ENCODE measurements at places on chromosomes 1 and 21. TPM values are rescaled to one million over a fixed set of nuclear protein-coding genes. Genes with fewer than 3 reads are reported as not detected.

- no peak for ATAC-seq
Observed at GRCh38 chr1:45589861-45590260, 6.0 kb downstream of the NASP start.

- ATAC-seq: no peak
Observed at GRCh38 chr1:190864013-190864641, 386.5 kb upstream of the BRINP3 start.

GRCh38 chr1:216535059-216535458 is 111.8 kb upstream of the USH2A start:
- ATAC-seq: no peak

DNA sequence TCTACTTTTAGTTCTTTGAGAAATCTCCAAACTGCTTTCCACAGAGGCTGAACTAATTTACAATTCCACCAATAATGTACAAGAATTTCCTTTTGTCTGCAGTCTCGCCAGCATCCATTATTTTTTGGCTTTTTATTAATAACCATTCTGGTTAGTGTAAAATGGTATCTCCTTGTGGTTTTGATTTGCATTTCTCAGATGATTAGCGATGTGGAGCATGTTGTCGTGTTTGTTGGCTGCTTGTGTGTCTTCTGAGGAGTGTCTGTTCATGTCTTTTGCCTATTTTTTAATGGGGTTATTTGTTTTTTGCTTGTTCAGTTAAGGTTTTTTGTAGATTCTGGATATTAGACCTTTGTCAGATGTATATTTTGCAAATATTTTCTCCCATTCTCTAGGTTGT is 131.5 kb downstream of the MAST2 start:
- ATAC-seq: no peak

DNA sequence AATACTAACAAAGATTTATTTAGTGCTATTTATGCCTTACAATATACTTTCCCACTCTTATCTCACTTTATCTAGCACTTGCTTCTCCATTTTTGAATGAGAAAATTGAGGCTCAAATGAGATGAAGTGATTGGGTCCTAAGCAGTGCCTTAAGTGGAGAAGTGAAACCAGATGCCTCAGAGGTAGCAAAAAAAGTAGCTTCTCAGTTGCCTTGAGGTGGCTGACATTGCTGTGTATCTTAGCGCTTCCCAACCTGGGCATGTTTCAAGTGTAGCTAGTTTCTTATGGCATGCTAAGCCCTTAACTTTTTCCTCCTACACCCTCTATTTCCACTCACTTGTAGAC is 390.4 kb downstream of the OMA1 start:
- no peak for ATAC-seq

GRCh38 chr1:198977909-198978308 is 339.1 kb downstream of the PTPRC start:
- no peak for ATAC-seq

GRCh38 chr1:158248118-158248517 is 6.1 kb upstream of the CD1A start:
- ATAC-seq: no peak

DNA sequence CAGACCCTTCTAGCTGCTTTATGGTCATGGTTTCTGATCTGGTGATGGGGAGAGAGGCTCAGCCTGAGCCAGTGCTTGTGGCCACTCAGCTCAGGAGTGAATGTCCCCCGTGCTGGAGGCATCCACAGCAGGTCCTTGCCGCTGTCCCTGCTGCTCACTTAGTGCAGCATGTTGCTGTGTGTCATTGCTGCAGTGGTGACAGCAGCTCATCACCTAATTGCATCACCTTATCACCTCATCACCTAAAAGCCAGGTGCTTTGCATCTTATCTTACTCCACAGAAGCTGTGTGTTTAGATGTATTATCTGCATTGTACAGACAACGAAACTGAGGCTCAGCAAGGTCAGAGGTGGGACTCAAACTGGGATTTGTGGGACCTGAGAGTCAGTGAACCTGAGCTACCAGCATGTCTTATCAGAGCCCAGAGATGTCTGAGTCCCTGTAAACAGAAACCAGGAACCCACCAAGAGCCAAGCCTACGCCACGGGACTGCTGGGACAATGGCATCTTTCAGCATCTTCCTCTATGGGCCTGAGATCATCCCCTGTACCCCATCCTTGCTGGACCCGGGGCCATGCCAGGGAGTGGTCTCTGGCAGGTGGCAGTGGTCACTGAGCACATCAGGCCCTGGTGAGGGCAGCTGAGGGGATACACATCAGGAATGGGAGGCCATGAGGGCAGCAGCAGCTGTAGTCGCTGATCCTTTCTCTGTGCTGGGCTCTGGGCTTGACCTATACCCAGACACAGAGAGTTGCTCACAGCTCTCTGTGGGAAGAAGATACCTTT is 6.5 kb downstream of the PODN start:
- ATAC-seq: no peak

- no peak for ATAC-seq
Observed at GRCh38 chr1:180231506-180231921, 1.4 kb downstream of the LHX4 start.

- no peak for ATAC-seq
Observed at GRCh38 chr1:13901597-13901996, 201.6 kb downstream of the PRDM2 start.

GRCh38 chr1:112715264-112716053 is at the start of gene PPM1J:
TSS of gene PPM1J (minus strand) at chr1:112715332. CDS start at chr1:112715301, 31 bp downstream.
- peak; percentile 92 for ATAC-seq

DNA sequence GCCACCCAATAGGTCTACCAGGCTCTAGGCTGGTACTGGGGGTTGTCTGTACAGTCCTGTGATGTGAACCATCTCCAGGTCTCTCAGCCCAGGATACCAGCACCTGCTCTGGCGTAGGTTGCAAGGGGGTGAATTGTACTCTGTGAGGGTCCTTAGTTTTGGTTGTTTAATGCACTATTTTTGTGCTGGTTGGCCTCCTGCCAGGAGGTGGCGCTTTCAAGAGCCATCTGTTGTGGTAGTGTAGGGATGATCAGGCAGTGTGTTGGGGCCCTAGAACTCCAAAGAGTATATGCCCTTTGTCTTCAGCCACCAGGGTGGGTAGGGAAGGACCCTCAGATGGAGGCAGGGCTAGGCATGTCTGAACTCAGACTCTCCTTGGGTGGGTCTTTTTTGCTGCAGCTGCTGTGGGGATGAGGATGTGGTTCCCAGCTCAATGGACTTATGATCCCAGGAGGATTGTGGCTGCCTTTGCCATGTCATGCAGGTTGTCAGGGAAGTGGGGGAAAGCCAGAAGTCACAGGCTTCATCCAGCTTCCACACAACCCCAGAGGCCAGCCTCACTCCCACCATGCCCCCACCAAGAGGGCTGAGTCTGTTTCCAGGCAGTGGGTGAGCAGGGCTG is 301.8 kb upstream of the CHRM3 start:
- ATAC-seq: no peak

GRCh38 chr1:204940591-204940990 is 69.9 kb downstream of the NFASC start:
- ATAC-seq: no peak

Gene FCRLB
- 0.81 TPM for total RNA-seq

Gene MSH4
- total RNA-seq: not detected

Gene TSPEAR
- not detected for total RNA-seq

Gene LENEP
- not detected for total RNA-seq
